ENCODE measurements at places on chromosomes 4 and X.

- DNase-seq = no peak
Observed at GRCh38 chr4:10123227-10124101, 6.9 kb upstream of the WDR1 start.

DNA sequence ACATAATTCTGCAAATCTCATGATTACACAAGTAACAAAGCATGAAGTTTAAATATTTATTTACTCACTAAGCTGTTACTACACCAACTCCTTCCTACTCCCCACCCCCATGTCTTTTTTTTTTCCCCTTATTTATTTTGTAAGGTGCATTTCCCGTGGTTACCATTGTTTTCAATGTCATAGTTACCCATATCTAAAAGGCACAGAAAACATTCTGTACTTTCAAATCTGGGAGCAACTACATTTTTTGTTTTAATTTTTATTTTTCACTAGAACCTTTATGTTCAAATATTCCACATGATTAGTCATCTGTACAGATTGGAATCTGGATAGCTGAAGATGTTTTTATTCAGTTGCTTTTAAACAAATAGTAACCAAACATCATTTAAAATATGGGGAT, 62.8 kb downstream of the PPP3CA start:
- no peak for DNase-seq

- no peak for DNase-seq
Observed at GRCh38 chrX:56564164-56564885, 898 bp downstream of the UBQLN2 start.

DNA sequence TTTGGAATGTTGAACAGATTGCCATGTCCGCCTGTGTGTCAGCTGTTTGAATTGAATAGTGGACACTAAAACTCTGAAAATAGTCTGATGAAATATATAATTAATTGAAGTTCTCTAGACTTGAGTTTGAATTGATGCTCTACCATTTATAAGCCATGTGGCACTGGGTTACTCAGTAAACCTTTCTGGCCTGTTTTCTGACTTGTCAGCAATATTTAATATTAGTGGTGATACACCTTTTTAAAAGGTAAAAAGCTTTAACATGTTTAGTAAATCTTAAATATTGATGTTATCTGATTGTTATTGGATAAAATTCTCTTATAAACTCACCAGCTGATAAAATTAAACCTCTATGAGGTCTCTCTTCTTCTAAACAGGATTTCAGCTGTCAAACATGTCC, 695.4 kb upstream of the HS3ST1 start:
- no peak for DNase-seq

- DNase-seq = no peak
Observed at GRCh38 chrX:119790977-119791436, 423 bp downstream of the RPL39 start.

DNA sequence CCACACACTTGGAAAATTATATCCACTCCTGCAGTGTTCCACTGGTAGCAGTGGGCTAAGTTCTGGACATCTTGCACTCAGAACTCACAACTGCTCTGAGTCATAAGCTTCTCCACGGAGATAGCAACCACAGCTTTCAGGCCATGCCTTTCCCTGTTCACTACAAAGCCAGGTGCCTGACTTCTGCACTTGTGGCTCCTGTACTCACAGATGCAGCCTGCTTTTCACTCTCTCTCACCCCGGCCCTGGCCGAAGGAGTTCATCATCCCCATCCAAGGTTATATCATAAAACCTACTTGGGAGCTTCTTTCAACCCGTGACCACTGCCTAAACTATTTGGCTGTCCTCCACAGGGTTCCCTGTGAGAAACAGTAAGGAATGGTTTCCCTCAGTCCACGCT, 999.4 kb downstream of the GLUD2 start:
- no peak for DNase-seq

DNA sequence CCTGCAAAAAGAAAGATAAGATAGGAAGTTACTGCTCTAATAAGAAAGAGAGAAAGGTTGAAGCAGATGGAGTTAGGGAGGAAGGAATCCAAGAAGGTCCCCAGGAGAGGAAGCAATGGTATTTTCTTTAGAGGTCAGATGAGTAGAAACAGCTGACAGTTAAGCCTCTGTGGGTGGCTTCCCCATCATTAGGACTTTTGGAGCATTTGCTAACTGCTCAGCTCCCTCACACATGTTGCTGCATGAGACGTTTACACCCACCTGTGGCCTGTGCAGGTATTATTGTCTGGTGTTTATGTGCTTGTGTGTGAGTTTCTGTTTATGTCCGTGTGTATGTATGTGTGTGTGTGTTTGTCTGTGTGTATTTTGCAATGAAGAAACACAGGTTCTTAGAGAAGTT, 346.8 kb downstream of the RAB28 start:
- no peak for DNase-seq

- DNase-seq = no peak
Observed at GRCh38 chrX:119784747-119785446, 6.5 kb downstream of the RPL39 start.

DNA sequence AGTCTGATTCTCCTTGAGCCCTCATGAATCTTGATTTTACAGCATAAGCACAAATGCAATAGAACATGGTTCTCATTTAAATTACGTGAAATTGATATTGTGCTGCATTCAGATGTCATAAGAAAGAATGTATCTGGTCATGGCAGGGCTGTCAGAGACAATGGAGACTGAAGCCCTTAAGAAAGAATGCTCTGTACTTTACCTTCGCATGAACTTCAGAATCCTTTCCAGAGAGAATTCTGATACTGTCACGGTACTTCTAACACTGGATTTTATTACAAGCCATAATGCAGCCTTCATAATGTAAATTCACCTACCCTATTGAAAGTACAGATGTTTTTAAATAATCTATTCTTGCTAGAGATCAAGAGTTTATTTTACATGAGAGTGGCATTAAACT, 677.9 kb upstream of the ADGRL3 start:
- no peak for DNase-seq

DNA sequence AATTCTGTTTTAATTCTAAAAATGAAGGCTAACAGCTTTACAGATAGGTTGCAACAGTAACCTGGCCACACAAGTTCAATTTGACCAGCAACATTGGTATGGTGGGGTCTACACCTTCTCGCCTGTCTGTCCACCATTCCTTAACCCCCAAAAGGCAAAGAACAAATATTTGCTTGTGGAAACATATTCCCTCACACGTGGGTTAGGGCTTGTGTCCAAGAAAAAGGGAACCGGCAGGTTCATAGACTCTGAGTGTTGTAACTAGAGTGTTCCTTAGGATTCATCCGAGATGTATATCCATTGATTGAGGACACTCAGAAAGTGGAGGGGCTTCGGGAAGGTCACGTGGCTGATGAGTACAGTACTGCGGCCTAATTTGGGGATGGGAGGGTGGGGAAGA, 54.1 kb downstream of the C4orf51 start:
- DNase-seq = no peak

GRCh38 chr4:7705062-7705461, 234.6 kb downstream of the AFAP1 start:
- no peak for DNase-seq

DNA sequence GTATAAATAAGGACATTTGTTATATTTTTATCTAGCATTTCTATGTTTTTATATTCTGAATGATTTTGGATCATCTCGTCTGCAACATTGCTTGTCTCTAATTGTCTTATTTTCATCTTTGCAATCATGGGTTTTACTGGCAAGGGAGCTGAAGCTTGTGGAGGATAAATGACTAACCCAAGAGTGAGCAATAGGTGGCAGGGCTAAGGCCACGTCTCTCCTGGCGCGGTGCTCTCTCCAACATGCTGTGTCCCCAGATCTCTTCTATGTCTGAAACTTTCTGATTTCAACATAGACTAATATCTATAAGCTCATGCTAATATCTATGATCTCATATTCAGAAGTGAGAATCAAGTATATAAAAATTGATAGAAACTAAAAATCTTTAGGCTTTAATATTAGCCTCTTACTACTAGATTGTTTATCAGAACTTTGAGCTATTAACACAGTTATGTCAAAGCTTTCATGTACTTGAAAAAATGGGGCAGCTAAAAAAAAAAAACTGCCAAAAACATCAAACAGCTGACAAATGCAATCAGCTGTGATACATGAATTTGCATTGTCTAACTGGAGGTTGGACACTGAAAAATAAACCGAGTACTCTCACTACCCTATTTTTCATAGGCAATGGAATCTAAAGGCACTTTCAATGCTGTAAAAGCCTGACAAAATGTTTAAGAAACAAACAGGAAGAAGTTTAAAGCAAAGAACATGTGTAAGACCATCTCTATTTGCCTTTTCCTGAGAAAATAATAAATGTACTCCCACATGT, 169.2 kb downstream of the TMA16 start:
- DNase-seq = no peak

DNA sequence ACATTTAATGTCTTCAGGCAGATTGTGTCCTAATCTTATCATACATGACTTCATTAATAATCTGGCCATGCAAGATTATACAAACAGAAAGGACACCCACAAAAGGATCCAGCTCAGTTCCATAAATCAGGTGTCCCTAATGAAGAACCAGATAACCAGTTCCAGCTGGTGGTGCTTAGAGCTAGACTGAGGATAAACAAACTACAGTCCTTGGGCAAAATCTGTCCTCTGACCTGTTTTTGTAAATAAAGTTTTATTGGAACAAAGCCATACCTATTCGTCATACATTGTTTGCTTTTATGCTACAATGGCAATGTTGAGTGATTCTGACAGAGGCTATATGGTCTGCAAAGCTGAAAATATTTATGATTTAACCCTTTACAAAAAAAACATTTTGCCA, 199.5 kb downstream of the MID1IP1 start:
- DNase-seq = no peak

DNA sequence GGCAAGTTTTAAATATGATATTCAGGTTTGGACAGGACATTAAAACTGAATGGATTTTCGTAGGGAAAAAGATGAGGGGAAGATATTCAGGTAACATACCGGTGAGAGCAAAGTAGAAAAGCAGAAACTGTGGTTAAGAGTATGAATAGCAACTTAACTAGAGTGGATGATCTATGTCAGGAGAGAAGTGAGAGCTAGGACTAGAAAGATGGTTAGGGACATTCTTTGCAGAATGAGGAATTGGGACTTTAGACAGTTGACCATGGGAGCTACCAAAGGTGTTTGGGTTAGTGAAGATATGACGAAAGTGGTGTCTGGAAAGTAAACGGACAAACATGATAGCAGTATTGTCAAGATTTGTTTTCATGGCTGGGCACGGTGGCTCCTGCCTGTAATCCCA, 45.2 kb downstream of the ANXA5 start:
- no peak for DNase-seq

DNA sequence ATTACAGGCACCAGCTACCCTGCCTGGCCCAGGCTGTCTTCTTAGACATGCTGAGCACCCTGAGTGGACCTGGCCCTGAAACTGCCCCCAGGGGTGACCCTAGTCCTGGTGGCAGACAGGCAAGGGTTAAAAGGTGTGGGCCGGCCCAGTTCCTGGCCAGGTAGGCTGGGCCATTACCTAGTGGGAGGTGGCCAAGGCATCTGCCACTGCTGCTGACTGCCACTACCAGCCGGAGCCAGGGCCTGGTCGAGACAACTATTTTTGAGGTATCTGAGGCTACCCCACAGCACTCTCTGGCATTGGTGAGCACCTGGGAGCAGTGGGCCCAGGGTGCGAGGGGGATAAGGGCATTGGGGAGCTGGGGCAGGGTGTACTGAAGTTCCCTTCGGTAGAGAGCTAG, at the start of gene CCDC120:
Gene CCDC120 (plus strand): TSS at position 206 of the 400 bp plus-strand sequence. CDS start 3,043 bp downstream, outside the sequence.
- no peak for DNase-seq

DNA sequence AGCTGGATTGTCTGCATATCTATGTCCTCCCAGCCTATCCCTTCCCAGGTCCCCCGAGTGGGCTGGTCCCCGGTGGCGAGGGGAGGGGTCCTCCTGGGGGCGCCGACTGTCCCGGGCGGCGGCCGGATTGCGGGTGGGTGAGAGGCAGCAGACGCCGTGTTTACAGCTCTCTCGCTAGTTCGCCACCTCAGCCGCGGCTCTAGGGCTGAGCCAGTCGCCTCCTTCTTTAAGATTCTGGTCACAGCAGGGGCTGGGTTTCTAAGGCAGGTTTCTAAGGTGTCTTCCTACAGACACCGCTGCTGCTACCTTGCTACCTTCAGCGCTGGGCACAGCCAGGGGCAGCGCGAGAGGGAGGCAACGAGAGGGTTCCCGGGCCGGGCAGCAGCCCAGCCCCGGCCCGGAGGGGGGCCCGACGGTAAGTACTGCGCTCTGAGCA, 57.2 kb downstream of the FRMPD3 start:
- no peak for DNase-seq

DNA sequence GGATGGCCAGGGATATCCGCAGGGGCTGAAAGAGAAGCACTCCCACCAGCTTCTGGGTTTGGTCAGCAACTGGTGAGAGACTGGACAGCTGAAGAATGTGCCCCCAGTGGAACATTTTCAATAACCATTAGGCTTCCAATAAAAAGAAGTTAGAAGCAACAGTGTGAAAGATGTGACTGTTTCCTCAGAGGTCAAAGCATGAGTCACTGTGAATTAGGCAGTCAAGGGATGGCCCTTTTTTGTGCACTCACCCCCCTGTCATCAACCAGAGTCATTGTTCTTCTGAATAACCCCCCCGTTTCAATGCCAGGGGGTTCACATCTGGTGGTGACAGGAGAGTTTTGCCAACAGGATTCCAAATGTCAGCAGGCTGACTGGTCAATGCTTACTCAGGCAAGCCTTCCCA, 74.6 kb upstream of the SH3RF1 start:
- DNase-seq = no peak

DNA sequence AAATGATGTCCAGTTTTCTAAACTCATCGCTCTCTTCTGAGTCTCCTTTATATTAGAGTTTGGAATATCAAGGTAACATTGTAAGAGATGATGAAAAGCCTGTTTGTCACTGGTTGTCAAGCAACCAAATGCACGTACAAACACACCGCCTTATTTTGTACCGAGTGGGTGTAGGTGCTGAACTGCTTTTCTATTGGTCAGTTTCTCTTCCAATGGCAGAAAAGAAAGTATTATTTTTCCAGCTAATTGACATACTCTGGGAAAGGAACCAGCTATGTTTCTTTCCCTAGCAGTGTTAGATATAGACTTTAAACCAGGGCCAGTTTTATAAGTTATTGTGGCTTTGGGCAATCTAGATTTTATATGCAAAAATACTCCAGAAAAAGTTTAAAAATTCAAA, 6.6 kb upstream of the PPM1K start:
- DNase-seq = no peak

DNA sequence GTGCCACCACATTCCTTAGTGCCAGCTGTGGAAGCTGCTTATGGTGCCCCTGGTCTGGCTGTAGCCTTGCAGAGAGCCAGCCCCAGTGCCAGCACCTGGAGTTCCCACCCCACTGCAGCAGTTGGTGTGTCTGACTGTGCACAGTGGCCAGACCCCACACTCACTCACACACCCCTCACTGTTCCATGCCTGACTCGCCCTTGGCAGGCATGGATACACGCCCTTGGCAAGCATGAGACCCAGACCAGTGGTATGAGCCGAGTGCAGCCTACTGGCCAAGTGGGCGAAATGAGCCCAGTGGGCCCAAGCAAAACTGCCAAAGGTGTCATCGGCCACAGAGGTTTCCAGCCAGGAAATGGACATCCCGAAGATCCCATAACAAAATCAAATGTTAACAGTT, 27.4 kb downstream of the NAA11 start:
- no peak for DNase-seq

DNA sequence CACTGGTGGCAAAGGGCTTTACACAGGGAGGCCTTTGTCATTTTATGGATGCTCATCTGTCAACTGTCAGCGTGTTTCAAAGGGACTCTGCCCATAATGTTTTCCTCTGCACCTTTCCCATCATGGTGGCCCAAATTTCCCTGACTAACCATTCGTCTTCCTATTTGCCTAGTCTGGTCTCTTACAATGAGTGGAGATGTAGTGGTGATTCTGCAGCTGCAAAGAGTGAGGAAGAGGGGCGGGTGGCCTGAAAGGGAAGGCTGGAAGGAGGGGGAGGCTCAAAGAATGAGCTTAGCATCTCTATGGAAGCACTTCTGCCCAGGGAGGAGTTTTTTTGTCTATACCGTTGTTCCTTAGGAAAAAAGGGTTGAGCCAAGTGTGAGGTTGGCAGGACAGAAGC, 447.5 kb downstream of the NKX6-1 start:
- no peak for DNase-seq
